Chondrocyte (in vitro differentiated cells): ENCODE measurements at places on chromosomes 11 and 22.

DNA sequence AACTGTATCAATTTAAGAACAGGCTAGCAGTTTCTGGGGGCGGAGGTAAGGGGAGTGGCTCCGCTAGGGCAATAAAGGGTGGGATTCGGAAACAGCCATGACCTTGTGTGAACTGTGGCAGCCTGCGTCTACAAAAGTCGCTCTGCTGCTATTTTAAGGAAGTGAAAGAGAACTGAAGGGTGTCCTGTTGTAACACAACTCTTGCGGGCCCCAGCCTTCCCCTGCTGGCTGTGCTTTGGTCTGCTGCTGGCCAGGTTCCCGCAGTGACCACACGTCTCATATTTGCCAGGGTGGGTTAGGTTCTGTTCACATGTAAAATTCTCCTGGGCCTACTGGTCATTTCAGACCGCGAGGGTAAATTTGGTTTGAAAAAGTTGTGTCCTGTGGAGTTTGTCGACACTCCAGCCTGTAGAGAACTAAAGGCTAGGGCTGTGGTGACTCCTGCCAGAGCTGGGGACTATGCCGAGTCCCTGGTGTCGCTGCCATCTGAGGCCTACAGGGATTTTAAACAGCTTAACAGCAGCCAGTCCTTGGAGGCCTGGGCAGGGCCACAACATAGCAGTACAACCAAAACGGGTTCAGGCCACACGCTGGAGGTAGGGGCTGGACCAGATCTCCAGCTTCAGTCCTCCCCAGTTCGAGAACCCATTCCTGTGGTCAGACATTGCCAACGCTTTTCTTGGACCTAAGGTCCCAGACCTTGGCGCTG lies 1.1 kb upstream of the PPFIBP2 start:
- DNase-seq, result no peak

DNA sequence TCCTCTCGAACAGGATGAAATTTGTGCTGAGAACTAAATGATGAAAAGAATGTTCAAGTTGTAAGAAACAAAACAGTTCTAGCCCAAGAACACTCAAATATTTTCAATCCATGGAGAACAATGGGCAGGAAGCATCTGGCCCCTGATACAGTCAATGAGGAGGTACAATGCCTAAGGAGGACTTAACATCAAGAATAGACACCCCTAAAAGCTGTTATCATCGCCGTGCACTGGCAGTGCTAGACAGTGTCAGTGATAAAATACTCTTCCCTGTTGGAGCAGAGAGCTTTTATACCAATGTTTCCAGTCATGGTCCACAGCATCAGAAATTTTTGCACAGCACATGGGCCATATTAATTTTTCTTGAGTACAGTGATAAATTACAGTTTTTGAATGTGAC lies 20.2 kb upstream of the VSTM5 start:
- DNase-seq, result no peak

DNA sequence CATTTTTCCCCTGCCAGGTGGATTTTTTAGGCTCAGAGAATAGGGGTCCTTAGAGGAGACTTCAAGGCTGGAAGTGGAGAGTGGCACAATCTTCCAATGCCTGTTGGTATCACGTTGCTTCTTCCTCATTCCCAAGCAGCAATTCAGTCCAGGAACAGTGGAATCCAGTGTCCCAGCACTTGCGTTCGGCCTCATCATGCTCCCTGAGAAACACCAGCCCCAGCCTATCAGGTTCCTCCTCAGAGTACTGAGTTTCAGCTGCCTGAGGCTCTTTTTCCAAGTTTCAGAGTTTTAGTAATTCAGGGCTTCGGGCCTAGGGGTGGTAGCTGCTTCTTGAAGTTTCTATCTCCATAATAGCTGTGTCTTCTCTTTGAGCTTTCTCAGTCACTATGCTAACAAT lies 31.9 kb upstream of the NRGN start:
- DNase-seq, result no peak

DNA sequence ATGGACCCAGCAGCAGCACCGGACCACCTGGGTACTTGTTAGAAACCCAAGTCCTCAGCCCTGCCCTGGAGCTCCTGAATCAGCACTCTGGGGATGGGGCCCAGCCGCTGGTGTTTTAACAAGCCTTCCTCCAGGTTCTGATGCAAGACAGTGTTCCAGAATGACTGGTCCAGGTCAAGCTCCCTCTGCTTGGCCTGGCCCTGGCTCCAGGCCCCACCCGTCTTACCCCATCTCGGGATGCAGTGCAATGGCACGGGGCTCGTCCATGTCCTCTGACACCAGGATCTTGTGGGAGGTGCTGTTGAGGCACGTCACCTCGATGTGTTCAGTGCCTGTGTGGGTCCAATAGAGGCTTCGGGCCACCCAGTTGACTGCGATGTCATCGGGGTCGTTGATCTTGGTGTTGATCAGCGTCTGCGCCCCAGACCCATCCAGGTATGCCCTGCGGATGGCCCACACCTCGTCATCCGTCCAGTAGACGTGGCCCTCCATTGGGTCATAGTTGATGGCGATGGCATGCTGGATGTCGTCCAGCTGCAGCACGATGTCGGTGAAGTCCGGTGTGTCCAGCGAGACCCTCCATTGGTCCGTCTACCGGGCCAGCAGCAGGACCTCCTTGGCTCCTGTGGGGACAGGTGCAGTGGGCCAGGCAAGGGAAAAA lies 140.3 kb downstream of the CRYBB2 start:
- peak; percentile 82 for DNase-seq

- DNase-seq, result no peak
Observed at GRCh38 chr11:6548121-6548520, 51.0 kb downstream of the DNHD1 start.

- DNase-seq, result no peak
Observed at GRCh38 chr11:103110391-103110790, 1.2 kb downstream of the DYNC2H1 start.

DNA sequence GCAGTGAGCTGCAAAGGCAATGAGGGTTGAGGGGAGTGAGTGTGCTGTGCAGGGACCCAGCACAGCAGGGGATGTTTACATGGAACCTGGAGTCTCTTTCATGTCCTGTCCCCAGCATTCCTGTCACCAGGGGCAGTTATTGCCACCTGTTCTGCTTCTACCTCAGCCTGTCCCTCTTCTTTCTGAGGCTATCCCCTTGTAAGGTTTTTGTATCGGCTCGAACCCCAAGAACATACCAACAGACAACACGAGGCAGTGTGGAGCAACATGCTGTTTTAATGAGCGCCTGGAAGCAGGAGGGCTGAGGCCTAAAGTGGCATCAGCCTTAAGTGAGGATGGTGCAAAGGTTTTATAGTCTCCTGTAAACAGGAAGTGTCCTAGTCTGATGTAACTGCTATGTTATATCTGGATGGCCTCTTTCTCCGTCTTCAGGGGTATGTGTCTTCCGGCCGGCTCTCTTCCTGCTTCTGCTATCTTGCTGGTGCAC lies 3.9 kb downstream of the SCGB2A2 start:
- no peak for DNase-seq

DNA sequence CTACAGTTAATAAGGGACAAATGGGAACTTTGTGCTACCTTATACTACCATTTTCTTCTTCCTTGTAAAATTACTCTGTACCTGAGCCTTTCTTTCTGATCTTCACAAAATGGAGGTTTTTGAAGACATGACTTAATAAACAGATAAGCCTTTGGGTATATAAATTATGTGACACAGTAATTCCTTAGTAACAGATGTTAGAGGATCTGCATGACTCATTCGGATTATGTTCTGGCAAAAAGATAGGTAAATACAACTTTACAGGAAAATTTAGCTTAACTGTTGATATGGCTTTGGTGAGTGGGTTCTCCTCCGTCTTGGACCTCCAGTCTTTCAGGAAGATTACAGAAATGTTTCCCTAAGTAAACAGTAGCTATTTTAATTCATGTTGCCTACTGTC lies 61.8 kb downstream of the BID start:
- DNase-seq, result no peak

GRCh38 chr22:49210606-49211005 lies 617.1 kb downstream of the BRD1 start:
- peak; percentile 30 for DNase-seq

- DNase-seq, result no peak
Observed at GRCh38 chr11:109435121-109435742, 13.2 kb downstream of the C11orf87 start.

GRCh38 chr11:117834838-117835443 lies 10.4 kb upstream of the FXYD2 start:
- no peak for DNase-seq

DNA sequence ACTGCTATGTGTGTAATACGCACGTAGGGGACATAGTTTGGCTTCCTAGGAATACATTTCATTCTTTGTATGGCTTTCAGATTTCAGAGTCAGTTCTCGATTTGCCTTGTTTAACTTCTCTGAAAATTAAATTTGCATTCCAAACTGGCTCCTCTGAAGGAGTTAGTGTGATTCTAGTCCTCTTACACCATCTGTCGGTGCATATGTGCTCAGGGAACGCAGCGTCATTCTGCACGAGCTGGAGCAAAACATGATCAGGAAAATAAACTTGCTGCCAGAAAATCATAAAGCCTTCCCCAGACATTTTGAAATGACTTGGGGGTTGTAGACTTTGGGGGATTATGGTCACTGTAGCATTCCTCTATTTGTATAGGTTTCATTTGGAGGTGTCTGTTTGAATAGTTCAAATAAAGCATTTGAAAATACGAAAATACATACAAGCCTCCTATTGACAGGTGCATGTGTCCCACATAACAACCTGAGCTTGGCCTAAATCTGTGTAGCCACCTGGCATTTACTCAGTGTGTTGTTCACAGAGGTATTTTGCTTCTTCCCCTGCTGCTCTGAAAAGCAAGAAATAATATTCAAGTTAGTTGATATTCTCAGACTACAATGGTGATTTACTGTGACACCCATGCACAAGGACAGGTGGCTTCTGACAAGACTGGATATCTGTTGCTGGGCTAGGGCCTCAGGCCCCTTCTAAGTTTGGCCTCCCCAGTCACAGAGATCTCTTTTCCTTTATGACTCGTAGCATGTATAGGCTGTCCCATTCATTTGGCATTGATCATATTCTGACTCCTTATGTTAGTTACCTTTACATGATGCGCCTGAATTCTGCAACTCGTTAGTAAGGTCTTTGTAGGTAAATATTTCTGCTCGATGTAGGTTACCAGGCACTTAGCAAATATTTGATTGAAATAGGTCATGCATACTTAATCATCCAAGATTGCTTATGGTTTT lies 81.6 kb upstream of the SORL1-AS1 start:
- DNase-seq, result no peak

GRCh38 chr11:35180317-35181233 lies 41.6 kb downstream of the CD44 start:
- no peak for DNase-seq

DNA sequence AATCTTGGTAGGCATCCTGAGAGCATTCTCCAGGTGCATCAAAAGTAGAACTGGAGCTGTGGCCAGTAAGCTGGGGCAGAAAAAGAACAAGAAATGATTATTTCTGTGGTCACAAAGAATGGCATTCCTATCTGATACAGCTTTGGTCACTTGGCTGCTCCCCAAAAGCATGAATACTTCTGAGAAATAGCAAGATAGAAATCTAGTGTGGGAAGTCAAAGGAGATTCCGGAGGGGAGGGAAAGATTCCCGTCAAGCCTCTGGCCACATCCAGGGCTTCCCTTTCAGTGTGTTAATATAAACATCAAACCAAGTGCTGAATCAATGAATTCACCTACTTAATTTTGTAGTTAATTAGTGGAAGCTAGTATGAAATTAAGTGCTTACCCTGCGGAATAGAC lies 1185.4 kb downstream of the LRRC4C start:
- DNase-seq, result no peak

GRCh38 chr22:31715147-31715778 lies 34.7 kb downstream of the PRR14L start:
- no peak for DNase-seq

GRCh38 chr11:32549611-32550187 lies 33.9 kb upstream of the EIF3M start:
- DNase-seq, result no peak

- DNase-seq, result no peak
Observed at GRCh38 chr11:130063451-130063850, 6.2 kb upstream of the APLP2 start.

GRCh38 chr22:50526108-50526833 lies 873 bp upstream of the SCO2 start:
- peak; percentile 92 for DNase-seq

GRCh38 chr22:46002757-46003270 lies 25.9 kb upstream of the WNT7B start:
- DNase-seq, result peak; percentile 85

DNA sequence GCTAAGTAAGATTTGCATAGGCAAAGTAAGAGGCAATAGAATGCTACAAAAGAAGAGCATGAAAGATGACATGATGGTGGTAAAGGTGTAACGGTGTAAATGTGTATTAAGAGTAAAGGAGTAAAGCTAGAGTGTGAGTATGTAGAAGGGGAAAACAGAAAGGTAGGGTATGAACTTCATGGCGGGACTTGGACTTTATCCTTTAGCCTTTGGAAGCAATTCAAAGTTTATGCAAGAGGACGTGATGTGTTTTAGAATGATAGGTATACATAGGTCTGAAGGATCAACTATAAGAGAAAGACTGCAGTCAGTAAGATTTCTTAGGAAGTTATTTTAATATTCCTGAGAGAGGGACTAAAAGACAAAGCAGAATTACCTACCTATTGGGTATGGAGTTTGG lies 358.0 kb upstream of the FAT3 start:
- no peak for DNase-seq

- DNase-seq, result no peak
Observed at GRCh38 chr11:106840146-106840545, 178.1 kb downstream of the GUCY1A2 start.

- no peak for DNase-seq
Observed at GRCh38 chr11:83004746-83005556, 66.7 kb downstream of the RAB30 start.

- DNase-seq, result no peak
Observed at GRCh38 chr11:115659061-115659963, 155.1 kb upstream of the CADM1 start.

DNA sequence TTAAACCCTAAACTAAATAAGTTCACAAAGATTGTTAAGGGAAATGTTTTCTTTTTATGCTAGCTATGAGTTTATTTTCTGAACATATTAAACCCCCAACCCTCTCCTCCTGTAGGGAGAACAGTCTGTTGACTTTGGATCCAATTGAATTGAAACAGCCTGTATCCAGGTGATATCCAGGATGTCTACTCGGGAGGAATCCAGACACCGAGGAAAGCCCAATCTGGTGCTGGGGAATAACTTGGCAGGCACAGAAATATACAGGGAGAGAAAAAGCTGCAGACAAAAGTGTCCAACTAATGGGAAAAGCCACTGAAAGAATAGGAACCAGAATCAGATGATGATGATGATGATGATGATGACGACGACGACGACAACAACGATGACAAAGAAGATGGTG lies 93.9 kb upstream of the API5 start:
- DNase-seq, result no peak

DNA sequence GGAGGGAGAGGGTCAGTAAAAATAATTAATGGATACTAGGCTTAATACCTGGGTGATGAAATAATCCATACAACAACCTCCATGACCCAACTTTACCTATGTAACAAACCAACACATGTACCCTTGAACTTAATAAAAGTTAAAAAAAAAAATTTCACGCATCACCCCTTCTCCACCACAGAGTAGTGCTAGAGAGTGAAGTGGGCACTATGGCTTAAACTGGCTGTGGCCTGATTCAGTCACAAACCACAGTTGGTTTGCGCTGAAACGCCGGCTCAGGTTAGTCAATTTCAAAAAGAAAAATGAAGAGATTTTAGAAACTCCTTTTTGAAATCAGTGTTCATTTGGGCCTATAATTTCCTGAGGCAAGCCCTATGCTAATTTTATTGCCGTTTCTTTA lies 144.3 kb downstream of the TRPC6 start:
- DNase-seq, result no peak
